GM23248 (cell line): ENCODE measurements at places on chromosomes 6 and 20. TPM values are rescaled to one million over a fixed set of nuclear protein-coding genes. Genes with fewer than 3 reads are reported as not detected.

The KCNQ2 gene
- not detected in 2 replicates for total RNA-seq

DNA sequence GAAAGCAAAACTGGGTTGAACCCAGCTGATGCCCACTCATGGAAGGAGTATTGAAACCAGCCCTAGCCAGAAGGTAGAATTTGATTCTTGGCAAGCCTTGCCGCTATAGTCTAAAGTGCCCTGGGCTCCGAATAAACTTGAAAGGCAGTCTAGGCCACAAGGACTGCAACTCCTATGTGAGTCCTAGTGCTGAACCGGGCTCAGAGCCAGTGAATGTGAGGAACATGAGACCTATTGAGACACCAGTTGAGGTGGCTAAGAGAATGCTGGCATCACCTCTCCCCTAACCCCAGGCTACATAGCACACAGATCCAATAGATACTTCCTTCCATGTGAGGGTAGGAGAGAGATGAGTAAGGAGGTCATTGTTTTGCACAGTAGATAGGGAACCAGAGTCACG lies 3.5 kb upstream of the DEFB110 start:
- DNase-seq, result no peak
- H3K36me3 ChIP-seq, result no peaks in the 10 kb centered on the region
- no peak overlapping the region for H3K4me3 ChIP-seq
- H3K27me3 ChIP-seq, result no peaks in the 10 kb centered on the region

GRCh38 chr20:63032861-63033793 lies 26.4 kb upstream of the BHLHE23 start:
- DNase-seq, result no peak
- H3K36me3 ChIP-seq, result no peaks in the 10 kb centered on the region
- H3K27me3 ChIP-seq, result peaks cover 64% of the 10 kb centered on the region
- H3K27ac ChIP-seq, result no peak overlapping the region

DNA sequence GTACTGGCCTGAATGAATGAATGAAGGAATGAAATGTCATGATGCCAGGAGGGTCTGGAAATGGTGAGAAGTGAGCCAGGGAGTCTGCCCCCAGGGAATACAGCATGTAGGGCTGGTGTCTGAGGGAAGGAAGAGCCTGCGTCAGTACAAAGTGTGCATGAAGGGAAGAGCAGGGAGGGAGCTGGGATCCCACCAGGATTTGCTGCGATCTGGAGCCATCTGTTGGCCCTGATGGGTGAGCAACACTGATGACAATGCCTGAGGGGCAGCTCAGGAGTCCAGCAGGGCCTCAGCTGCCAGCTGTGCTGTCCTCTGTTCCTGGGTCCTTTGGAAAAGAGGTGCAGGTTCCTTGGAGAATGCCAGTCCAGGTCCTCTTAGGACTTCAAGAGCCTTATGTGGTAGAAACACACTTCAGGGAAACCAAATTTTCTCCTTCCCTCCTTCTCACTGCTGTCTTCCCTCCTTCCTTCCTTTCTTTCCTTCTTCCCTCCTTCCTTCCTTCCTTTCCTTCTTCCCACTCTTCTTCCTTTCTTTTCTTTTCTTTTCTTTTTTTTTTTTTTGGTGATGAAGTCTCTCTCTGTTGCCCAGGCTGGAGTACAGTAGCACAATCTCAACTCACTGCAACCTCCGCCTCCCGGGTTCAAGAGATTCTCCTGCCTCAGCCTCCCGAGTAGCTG lies 11.5 kb downstream of the BPI start:
- no peaks in the 10 kb centered on the region for H3K27me3 ChIP-seq
- no peaks in the 10 kb centered on the region for H3K36me3 ChIP-seq
- peak; percentile 36 for DNase-seq
- no peaks in the 10 kb centered on the region for H3K4me1 ChIP-seq
- H3K4me3 ChIP-seq, result no peak overlapping the region
- no peak overlapping the region for H3K27ac ChIP-seq

GRCh38 chr6:24919056-24919892 lies 16.5 kb downstream of the RIPOR2 start:
- H3K4me3 ChIP-seq, result no peak overlapping the region
- DNase-seq, result no peak
- H3K36me3 ChIP-seq, result no peaks in the 10 kb centered on the region
- H3K27me3 ChIP-seq, result no peaks in the 10 kb centered on the region; the same call in 1 of the 2 replicates

- H3K4me1 ChIP-seq, result no peaks in the 10 kb centered on the region
- no peaks in the 10 kb centered on the region for H3K36me3 ChIP-seq
- H3K27ac ChIP-seq, result no peak overlapping the region
- H3K4me3 ChIP-seq, result no peak overlapping the region
These were observed 631.3 kb upstream of the IMPG1 start for GRCh38 chr6:76703786-76704185.

GRCh38 chr6:128981716-128982115 lies 98.8 kb downstream of the LAMA2 start:
- no peaks in the 10 kb centered on the region for H3K27me3 ChIP-seq
- H3K27ac ChIP-seq, result no peak overlapping the region
- H3K4me1 ChIP-seq, result no peaks in the 10 kb centered on the region
- no peak for DNase-seq
- H3K36me3 ChIP-seq, result no peaks in the 10 kb centered on the region

The OVOL2 gene
- total RNA-seq, result not detected in 2 replicates

DNA sequence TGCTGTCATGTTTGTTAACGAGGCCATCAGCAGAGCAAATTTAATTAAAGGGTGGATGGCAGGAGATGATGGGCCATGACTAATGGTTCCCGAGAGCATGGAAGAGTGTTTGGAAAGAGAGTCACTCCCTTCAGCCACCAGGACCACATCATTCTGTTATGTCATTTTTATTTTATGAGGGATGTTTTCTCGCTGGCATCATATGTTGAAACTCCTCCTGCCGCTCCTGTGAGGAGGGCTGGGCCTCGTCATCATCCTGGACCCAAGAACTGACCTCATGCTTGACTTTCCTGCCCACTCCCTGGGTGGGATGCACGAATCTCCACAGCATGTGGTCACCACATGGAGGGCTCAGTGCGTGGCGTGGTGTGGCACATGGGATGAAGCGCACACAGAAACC lies 86.4 kb upstream of the FRMD1 start:
- H3K27ac ChIP-seq, result no peak overlapping the region
- H3K4me3 ChIP-seq, result no peak overlapping the region

The LRP11 gene
- 108 and 168 TPM in 2 replicates for total RNA-seq

The VIP gene
- 0.32 TPM in 1 of 2 replicates, not detected in the other for total RNA-seq

The RAET1E gene
- total RNA-seq, result 8.6 and 10.4 TPM in 2 replicates

DNA sequence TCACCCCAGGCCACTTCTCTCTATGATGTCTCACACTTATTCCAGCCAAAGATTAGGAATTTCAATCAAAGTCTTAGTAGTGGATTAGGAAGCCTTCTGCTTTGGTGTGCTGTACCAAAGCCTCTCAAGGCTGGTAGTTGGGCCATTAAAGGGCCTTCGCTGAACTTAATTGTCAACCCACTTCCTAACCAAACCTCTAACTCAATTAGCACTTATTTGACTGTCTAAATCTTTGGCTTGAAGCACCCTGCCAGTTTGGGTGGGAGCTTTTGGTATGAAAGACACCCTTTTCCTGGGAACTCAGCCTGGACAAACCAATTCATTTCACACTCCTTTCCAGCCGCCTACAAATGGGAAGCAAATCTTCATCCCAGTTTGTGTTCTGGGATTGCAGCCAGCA lies 81.5 kb downstream of the BMP2 start:
- no peak overlapping the region for H3K4me3 ChIP-seq
- H3K27me3 ChIP-seq, result no peaks in the 10 kb centered on the region
- no peak overlapping the region for H3K27ac ChIP-seq
- H3K36me3 ChIP-seq, result no peaks in the 10 kb centered on the region
- no peaks in the 10 kb centered on the region for H3K4me1 ChIP-seq
- DNase-seq, result no peak

The VWA7 gene
- total RNA-seq, result 0.54 TPM in 1 of 2 replicates, not detected in the other

DNA sequence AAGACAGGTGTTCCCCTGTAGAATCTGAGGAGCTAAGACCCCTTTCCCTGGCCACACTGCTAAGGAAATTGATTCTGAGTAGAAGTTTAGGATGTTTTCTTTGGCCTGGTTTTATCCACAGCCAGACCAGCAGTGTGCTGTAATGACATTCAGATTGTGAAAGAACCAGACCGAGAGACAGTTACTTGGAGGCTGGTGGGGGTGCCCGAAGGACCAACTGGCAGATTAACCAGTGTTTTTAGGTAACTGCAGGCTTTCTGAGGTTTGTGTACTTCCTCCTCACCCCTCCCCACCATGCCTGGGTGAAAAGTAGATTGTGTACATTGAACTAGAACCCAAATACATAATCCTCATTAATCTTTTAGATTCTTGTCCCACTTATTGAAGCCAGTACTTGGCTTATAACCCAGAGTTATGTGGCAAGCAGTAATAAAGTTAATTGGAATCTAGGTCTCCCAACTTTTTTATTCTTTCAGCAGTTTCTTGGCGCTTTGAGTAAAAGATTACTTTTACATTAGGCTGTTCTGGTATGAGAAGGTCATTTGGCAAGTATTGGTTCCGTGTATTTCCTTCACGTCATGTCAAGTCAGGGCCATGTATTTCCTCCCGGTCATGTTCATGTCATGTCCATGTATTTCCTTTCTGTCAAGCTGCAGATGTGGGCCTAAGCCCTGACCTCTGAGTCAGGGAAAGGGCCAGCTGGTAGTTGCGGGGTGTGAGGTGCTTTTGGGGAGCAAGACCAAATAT lies 93.7 kb downstream of the TCP11 start:
- no peaks in the 10 kb centered on the region for H3K27me3 ChIP-seq
- H3K4me1 ChIP-seq, result peaks cover 55% of the 10 kb centered on the region
- DNase-seq, result peak; percentile 84
- H3K36me3 ChIP-seq, result no peaks in the 10 kb centered on the region
- H3K4me3 ChIP-seq, result peak overlapping the region; percentile 38; the same call in 1 of the 2 replicates

- H3K4me3 ChIP-seq, result no peak overlapping the region
- H3K4me1 ChIP-seq, result peaks cover 10% of the 10 kb centered on the region
- no peak overlapping the region for H3K27ac ChIP-seq
- peak; percentile 73 for DNase-seq
- no peaks in the 10 kb centered on the region for H3K36me3 ChIP-seq
- H3K27me3 ChIP-seq, result no peaks in the 10 kb centered on the region
These were observed 567.3 kb upstream of the BTBD3 start for GRCh38 chr20:11350126-11351005.

- DNase-seq, result no peak
- H3K27ac ChIP-seq, result no peak overlapping the region
- no peak overlapping the region for H3K4me3 ChIP-seq
- no peaks in the 10 kb centered on the region for H3K4me1 ChIP-seq
- no peaks in the 10 kb centered on the region for H3K36me3 ChIP-seq
- peaks cover 58% of the 10 kb centered on the region for H3K27me3 ChIP-seq
These were observed 272.7 kb upstream of the FOXQ1 start for GRCh38 chr6:1039191-1039590.

- H3K4me3 ChIP-seq, result no peak overlapping the region
- no peak for DNase-seq
- H3K36me3 ChIP-seq, result no peaks in the 10 kb centered on the region
- H3K4me1 ChIP-seq, result no peaks in the 10 kb centered on the region
- peaks cover 52% of the 10 kb centered on the region for H3K27me3 ChIP-seq
- H3K27ac ChIP-seq, result no peak overlapping the region
These were observed 3.2 kb upstream of the IRF4 start for GRCh38 chr6:388202-388903.

DNA sequence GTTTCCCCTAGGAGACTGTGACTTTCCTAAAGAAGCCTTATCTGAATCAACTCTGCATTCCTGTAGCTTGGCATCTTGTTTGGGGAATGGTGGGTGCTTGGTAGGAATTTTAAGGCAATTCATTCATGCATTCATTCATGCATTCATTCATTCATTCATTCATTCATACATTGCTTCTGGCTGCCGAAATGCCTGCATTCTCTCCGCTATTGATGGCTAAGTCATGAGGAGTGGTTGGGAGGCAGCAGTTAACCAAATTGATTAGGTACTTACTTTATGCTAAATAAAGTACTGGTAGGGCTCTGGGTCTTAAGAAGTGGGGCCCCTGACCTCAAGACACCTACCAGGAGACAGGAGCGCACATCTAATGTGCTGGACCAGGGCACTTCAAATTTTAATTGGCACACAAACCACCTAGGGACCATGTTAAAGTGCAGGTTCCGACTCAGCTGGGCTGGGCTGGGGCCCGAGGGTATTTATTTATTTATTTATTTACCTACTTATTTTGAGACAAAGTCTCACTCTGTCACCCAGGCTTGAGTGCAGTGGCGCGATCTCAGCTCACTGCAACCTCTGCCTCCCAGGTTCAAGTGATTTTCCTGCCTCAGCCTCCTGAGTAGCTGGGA lies 127.6 kb downstream of the ANKRD60 start:
- no peaks in the 10 kb centered on the region for H3K36me3 ChIP-seq
- no peaks in the 10 kb centered on the region; the same call in 1 of the 2 replicates for H3K27me3 ChIP-seq
- no peak for DNase-seq
- no peaks in the 10 kb centered on the region for H3K4me1 ChIP-seq

- no peaks in the 10 kb centered on the region for H3K27me3 ChIP-seq
- H3K27ac ChIP-seq, result peak overlapping the region; percentile 84
- peaks cover 23% of the 10 kb centered on the region for H3K4me1 ChIP-seq
- H3K4me3 ChIP-seq, result 0 out of 2 replicates have a peak overlapping the region, but pooled peaks have one; percentile 11
These were observed 29.2 kb downstream of the SGK1 start for GRCh38 chr6:134288538-134289203.

DNA sequence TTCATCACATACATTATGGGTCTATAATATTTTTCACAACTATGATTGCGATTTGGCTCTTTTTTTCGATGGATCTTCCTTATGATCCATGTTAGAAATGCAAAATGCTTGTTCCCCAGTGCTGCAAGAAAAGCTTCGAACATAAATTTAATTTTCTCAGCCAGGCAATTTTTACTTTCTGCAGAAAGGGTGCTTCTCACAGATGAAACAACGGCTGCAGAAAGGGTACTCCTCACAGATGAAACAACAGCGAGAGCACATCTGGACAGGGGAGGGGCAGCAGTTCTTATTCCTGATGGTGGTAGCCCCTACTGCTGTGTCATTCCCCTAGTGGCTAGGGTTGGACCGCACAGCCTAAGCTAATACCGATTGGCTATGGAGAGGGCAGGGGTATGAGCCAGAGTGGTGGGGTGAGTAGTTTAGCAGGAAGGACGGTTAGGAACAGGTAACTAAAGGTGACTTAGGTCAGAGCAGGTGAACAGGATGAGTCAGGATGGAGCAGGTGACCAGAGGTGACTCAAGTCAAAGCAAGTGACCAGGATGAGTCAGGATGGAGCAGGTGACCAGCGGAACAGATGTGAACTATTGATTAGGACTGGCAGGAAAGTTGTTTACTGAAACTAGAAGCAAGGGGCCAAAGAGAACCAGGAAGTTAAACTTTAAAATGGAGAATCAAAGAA lies 13.4 kb upstream of the TREML4 start:
- H3K4me3 ChIP-seq, result no peak overlapping the region
- no peak for DNase-seq
- H3K27ac ChIP-seq, result no peak overlapping the region
- peaks cover 9% of the 10 kb centered on the region; the same call in 1 of the 2 replicates for H3K27me3 ChIP-seq

The GHRH gene
- total RNA-seq, result not detected in 2 replicates

- H3K27me3 ChIP-seq, result no peaks in the 10 kb centered on the region
- H3K27ac ChIP-seq, result peak overlapping the region; percentile 67; the same call in 1 of the 2 replicates
- H3K4me1 ChIP-seq, result peaks cover 9% of the 10 kb centered on the region
- no peak overlapping the region for H3K4me3 ChIP-seq
These were observed 322.2 kb downstream of the PLCB1 start for GRCh38 chr20:8454137-8454712.

- H3K27me3 ChIP-seq, result no peaks in the 10 kb centered on the region
- H3K4me1 ChIP-seq, result peaks cover 6% of the 10 kb centered on the region; the same call in 1 of the 2 replicates
- no peak overlapping the region for H3K27ac ChIP-seq
These were observed 83.1 kb downstream of the MYLK4 start for GRCh38 chr6:2667617-2668016.

The SGK2 gene
- total RNA-seq, result not detected in 2 replicates

GRCh38 chr20:24607402-24607801 lies 138.0 kb downstream of the SYNDIG1 start:
- DNase-seq, result no peak
- peaks cover 9% of the 10 kb centered on the region for H3K4me1 ChIP-seq
- H3K27me3 ChIP-seq, result no peaks in the 10 kb centered on the region
- H3K27ac ChIP-seq, result no peak overlapping the region
